Daoy (cell line): ENCODE measurements at places on chromosomes 6 and 20. TPM values are rescaled to one million over a fixed set of nuclear protein-coding genes. Genes with fewer than 3 reads are reported as not detected.

The SYCP2L gene
- total RNA-seq, result 0.11 TPM in 1 of 2 replicates, not detected in the other

The GHRH gene
- total RNA-seq, result not detected in 2 replicates

The ARHGAP40 gene
- not detected in 2 replicates for total RNA-seq

The L3MBTL1 gene
- 4.8 and 8.3 TPM in 2 replicates for total RNA-seq

The CLIC1 gene
- 1,198 and 1,241 TPM in 2 replicates for total RNA-seq

The F13A1 gene
- 0.06 and 0.12 TPM in 2 replicates for total RNA-seq

The AVP gene
- not detected in 2 replicates for total RNA-seq

The HLA-DQB1 gene
- 0.23 and 0.51 TPM in 2 replicates for total RNA-seq

The BPIFA3 gene
- not detected in 2 replicates for total RNA-seq

The CENPQ gene
- 21.5 and 35.2 TPM in 2 replicates for total RNA-seq

The CUL7 gene
- total RNA-seq, result 24.2 and 28.4 TPM in 2 replicates

The TGM2 gene
- total RNA-seq, result 27.3 and 33.4 TPM in 2 replicates

The PBOV1 gene
- not detected in 2 replicates for total RNA-seq

The LY86 gene
- not detected in 2 replicates for total RNA-seq

The TREML1 gene
- total RNA-seq, result not detected in 2 replicates

The MRAP2 gene
- total RNA-seq, result 0.92 and 1.9 TPM in 2 replicates

The OXT gene
- total RNA-seq, result not detected in 2 replicates

The RAET1G gene
- 0.27 and 0.86 TPM in 2 replicates for total RNA-seq

The PCNA gene
- total RNA-seq, result 405 and 436 TPM in 2 replicates

The RBM12 gene
- 49.6 and 57.8 TPM in 2 replicates for total RNA-seq

The NHLRC1 gene
- total RNA-seq, result 2.6 and 2.7 TPM in 2 replicates

The CDH22 gene
- total RNA-seq, result under 0.01 TPM in 1 of 2 replicates, not detected in the other

The MED20 gene
- total RNA-seq, result 32.1 and 45.1 TPM in 2 replicates

The BPI gene
- total RNA-seq, result 0.09 TPM in 1 of 2 replicates, not detected in the other

The TNNC2 gene
- total RNA-seq, result not detected in 2 replicates

The NKAIN2 gene
- total RNA-seq, result not detected in 2 replicates

The AKAP12 gene
- total RNA-seq, result 380 and 396 TPM in 2 replicates

The NKX2-4 gene
- 3.8 and 7.3 TPM in 2 replicates for total RNA-seq

The TFEB gene
- 4.0 and 8.1 TPM in 2 replicates for total RNA-seq

The WFDC12 gene
- not detected in 2 replicates for total RNA-seq

The UST gene
- total RNA-seq, result 12.1 and 13.6 TPM in 2 replicates

The RSPO4 gene
- 2.1 TPM in 1 of 2 replicates, not detected in the other for total RNA-seq

The MEP1A gene
- not detected in 2 replicates for total RNA-seq

The COL10A1 gene
- total RNA-seq, result 0.17 TPM in 1 of 2 replicates, not detected in the other
